ENCODE measurements at places on chromosomes 11 and 22. TPM values are rescaled to one million over a fixed set of nuclear protein-coding genes. Genes with fewer than 3 reads are reported as not detected.

- no peak overlapping the region for H3K4me3 ChIP-seq
- DNase-seq, result no peak
- peaks cover 80% of the 10 kb centered on the region for H3K4me1 ChIP-seq
- H3K36me3 ChIP-seq, result no peaks in the 10 kb centered on the region
- H3K27me3 ChIP-seq, result no peaks in the 10 kb centered on the region
Observed at GRCh38 chr22:40602231-40602630, 34.3 kb downstream of the MRTFA start.

DNA sequence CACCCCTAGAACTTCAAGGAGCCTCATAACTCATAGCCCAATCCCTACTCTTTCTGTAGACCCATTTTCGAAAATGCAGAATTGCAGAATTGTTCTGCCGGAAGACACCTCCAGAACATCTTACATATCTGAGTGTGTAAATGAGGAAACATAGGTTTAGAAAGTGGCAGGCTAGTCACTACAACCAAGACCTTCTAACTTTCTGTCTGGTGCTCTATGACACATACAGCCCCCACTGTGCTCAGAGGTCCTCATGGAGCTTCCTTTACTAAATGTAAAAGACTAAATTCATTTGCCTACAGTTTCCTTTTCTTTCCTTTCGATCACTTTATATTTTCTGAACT is 132.1 kb upstream of the DDI1 start:
- H3K4me1 ChIP-seq, result no peaks in the 10 kb centered on the region
- H3K36me3 ChIP-seq, result no peaks in the 10 kb centered on the region
- DNase-seq, result no peak
- H3K4me3 ChIP-seq, result no peak overlapping the region
- H3K27ac ChIP-seq, result no peak overlapping the region
- H3K27me3 ChIP-seq, result no peaks in the 10 kb centered on the region

- H3K27me3 ChIP-seq, result peaks cover 50% of the 10 kb centered on the region
- no peaks in the 10 kb centered on the region for H3K36me3 ChIP-seq
- no peak overlapping the region for H3K4me3 ChIP-seq
- no peak for DNase-seq
Observed at GRCh38 chr11:2860636-2861035, 24.9 kb downstream of the CDKN1C start.

- no peak overlapping the region for H3K4me3 ChIP-seq
- no peaks in the 10 kb centered on the region for H3K27me3 ChIP-seq
- DNase-seq, result no peak
- no peaks in the 10 kb centered on the region for H3K36me3 ChIP-seq
- no peak overlapping the region for H3K27ac ChIP-seq
Observed at GRCh38 chr11:117822074-117823033, 2.2 kb downstream of the FXYD2 start.

DNA sequence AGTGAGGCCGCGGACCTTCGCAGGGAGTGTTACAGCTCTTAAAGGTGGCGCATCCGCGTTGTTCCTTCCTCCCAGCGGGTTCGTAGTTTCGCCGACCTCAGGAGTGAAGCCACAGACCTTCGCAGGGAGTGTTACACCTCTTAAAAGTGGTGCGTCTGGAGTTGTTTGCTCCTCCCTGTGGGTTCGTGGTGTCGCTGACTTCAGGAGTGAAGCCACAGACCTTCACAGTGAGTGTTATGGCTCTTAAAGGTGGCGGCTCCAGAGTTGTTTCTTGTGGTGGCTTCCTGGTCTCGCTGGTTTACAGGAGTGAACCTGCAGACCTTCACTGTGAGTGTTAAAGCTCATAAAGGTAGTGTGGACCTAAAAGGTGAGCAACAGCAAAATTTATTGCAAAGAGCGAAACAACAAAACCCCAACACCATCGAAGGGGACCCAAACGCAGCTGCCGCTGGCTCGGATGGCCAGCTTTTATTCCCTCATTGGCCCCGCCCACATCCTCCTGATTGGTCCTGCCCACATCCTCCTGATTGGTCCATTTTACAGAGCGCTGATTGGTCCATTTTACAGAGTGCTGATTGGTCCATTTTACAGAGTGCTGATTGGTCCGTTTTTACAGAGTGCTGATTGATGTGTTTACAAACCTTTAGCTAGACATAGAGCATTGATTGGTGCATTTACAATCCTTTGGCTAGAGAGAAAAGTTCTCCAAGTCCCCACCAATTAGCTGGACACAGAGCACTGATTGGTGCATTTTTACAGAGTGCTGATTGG is 1.2 kb upstream of the TMEM45B start:
- peaks cover 3% of the 10 kb centered on the region for H3K27me3 ChIP-seq
- no peak overlapping the region for H3K27ac ChIP-seq
- no peak for DNase-seq
- H3K36me3 ChIP-seq, result no peaks in the 10 kb centered on the region
- H3K4me1 ChIP-seq, result peaks cover 28% of the 10 kb centered on the region
- H3K4me3 ChIP-seq, result no peak overlapping the region

- H3K27ac ChIP-seq, result no peak overlapping the region
- DNase-seq, result no peak
- H3K4me1 ChIP-seq, result no peaks in the 10 kb centered on the region
- H3K4me3 ChIP-seq, result no peak overlapping the region
Observed at GRCh38 chr11:116432301-116432700, 340.5 kb downstream of the BUD13 start.

The CD3G gene
- 4.0 TPM for total RNA-seq

DNA sequence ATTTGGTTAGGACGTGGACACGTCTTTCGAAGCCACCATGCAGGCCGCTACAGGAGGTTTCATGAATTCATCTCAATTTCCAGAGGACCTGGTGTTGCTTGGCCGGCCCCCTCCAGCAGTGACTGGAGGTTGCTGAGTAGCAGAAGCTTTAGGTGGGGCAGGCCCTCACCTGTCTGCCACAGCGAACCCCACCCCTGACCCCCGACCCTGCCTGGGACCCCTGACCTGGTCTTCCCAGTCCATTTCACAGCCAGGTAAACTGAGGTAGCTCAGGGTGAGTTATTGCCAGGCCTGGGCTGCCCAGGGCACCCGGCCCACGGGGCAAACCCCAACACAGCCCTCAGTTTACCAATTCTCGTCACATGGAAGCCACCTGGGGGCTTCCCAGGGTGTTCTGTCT is 39.1 kb upstream of the SMIM38 start:
- DNase-seq, result no peak
- no peak overlapping the region for H3K27ac ChIP-seq
- H3K27me3 ChIP-seq, result no peaks in the 10 kb centered on the region
- H3K36me3 ChIP-seq, result no peaks in the 10 kb centered on the region
- no peak overlapping the region for H3K4me3 ChIP-seq
